Right ventricle myocardium inferior (tissue), 1 donor: ENCODE measurements at places on chromosomes 12 and 14.

GRCh38 chr14:100037353-100037752 lies 27.9 kb upstream of the EVL start:
- DNase-seq: no peak

GRCh38 chr14:54487771-54488170 lies 1.0 kb downstream of the GMFB start:
- DNase-seq: no peak

- DNase-seq: peak; percentile 56
These were observed at the start of the genes LRRIQ1 and TSPAN19 for GRCh38 chr12:85036234-85036707. Gene LRRIQ1, plus strand, starts transcription at chr12:85036351. Its CDS starts 1,826 bp downstream, at chr12:85038177. Gene TSPAN19, minus strand, starts transcription at chr12:85036277. Its CDS starts 6,331 bp downstream, at chr12:85029946.

DNA sequence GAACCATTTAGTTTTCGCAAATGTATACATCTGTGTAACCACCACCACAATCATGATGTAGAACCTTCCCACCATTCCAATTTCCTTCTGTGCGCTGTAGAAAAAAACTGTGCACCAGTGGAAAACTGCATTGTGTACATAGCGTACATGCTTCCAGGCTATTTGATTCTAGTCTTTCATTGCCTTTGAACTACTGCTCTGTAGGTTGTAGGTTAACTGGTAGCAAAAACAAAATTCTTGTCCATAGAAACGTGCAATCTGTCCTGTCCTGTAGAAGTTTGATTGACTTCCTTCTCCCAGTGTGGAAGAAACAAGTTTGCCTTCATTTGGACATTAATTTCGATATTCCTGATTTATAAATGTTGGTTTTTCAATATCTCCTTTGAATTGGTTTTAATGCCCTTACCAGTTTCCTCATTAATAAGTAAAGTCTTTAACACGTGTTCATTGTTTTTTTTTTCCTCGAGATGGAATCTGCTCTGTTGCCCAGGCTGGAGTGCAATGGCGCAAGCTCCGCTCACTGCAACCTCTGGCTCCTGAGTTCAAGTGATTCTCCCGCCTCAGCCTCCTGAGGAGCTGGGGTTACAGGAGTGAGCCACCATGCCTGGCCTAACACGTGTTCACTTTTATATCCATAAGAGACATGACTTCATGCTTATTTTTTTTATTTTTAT lies 3.6 kb upstream of the ISM2 start:
- no peak for DNase-seq

- no peak for DNase-seq
These were observed 80.3 kb upstream of the TMEM132D start for GRCh38 chr12:129984106-129984505.

DNA sequence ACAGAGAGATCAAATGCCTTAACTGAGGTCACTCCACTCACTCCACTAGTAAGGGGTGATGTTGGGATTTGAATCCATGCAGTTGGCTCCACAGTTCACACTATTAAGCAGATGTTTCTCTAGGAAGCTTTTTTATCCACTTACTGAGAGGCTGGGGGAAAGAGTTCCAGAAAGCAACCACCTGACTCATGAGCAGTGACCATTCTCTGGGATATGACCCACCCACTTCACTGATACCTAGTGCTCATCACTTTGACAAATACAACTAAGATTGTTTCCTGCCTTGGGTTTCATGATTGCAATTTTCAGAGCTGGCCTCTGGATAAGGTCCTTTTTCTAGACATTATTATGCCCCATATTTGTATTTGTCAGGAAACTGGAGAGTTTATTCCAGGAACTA lies 152.1 kb upstream of the PLEKHG7 start:
- no peak for DNase-seq

DNA sequence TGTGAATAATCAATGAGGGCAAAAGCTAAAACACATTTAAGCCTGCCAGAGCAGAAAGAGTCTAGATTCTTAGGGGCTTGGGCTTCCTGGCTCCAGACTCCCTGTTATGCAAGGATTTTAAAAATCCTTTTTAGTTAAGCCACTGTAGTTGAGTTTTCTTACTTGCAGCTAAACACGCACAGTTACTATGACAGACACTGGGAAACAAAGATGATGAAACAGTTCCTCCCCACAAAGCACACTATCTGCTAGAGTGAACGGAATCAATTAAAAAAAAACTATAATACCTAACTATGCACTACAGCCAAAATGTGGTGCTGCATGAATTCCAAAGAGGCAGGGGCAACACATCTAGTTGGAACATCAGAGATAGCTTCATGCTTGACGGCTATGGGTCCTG lies 28.2 kb downstream of the RPS6KA5 start:
- DNase-seq: no peak

GRCh38 chr12:132158677-132159554 lies 14.7 kb downstream of the NOC4L start:
- peak; percentile 53 for DNase-seq

DNA sequence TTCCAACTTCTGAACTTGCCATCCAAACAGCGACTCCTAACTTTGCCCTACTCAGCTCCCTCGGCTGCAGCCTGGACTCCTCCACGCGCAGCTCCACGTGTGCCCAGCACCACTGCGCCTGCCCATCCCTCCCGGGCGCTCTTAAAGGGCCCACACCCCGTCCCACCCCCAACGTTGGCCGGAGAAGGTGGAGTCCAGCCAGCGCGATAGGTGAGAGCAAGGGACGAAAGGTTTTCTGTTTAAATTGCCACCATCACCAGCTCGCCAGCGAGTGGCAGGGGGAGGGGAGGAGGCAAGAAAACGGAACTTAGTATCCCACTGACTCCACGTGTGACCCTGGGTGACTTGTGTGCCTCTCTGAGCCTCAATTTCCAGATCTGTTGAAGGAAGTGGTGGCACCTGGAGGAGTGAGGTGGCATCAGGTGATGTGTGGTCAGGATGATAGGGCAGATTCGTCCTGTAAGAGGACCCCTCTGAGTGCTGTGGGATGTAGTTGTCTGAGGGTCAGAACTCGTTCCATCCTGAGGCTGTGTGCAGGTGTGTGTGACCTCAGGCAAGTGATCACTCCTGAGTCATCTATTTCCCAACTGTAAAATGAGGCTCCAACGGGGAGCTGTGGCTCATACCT lies 59.7 kb downstream of the TRPV4 start:
- DNase-seq: no peak

GRCh38 chr12:31629756-31630732 lies 29.4 kb upstream of the ETFBKMT start:
- DNase-seq: no peak

GRCh38 chr14:32254952-32255679 lies 52.0 kb upstream of the RNU6-8 start:
- DNase-seq: peak; percentile 66

DNA sequence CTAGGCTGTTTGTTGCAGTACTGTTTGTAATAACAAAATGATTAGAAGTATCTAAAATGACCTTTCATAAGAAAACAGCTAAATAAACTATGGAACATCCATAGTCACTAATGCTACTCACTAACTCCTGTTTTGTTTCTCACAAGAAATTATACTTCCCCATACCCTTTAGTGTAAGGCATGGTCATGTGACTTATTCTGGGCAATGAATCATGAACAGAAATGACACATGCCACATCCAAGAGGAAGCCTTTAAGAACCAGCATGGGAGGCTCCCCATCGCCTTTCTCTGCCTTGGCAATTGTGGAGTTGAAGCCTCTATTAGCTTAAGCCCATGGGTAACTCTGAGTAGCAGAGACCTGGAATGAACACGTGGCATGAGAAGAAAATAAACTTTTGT lies 49.3 kb downstream of the KSR2 start:
- DNase-seq: no peak

DNA sequence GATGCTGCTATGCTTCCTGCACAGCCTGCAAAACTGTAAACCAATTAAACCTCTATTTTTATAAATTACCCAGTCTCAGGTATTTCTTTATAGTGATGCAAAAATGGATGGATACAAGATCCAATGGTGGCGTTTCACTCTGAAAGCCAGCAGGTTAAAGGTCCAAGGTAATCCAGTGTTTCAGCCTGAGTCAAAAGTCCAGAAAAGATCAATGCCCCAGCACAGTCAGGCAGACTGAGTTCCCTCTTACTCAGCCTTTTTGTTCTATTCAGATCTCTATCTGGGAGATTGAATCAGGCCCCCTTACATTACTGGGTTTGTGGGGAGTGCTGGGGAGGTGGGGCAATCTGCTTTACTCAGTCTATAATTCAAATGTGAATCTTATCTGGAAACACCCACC lies 464.5 kb downstream of the GXYLT1 start:
- DNase-seq: no peak

GRCh38 chr12:39538679-39539104 lies 80.9 kb downstream of the ABCD2 start:
- DNase-seq: no peak

DNA sequence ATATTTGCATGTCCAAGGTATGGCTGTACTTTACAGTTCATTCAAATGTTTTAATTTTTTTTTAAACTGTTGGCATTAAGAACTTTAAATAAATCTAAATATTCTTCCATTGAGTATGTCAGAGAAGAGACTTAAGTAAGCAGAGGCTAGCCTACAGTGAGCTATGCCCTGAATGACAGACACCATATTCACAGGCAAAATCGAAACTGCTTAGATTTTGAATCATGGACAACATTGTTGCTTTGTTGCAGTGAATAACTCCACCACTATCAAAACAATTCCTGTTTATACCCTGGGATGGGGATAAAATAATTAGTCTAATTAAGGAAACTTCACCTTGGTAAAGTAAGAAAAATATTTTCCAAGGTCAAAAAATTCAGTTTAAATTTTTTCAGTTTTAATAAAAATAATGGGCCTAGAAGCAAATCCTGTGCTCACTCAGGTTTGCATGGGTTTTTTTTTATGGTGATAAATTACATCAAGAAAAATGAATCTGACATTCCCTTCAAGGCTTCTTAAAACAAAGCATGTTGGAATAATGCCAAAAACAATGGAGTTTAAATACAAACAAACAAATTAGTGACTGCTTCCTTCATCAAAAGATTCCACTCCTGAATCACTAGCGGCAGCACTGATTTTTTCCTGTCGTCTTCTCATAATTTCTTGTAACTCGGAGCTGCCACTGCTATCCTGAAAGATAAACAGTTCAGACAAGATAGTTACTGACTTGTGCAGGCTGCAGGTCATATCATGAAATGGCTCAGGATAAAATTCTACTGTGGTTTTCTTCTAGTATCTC lies 168.2 kb downstream of the EPS8 start:
- DNase-seq: no peak

DNA sequence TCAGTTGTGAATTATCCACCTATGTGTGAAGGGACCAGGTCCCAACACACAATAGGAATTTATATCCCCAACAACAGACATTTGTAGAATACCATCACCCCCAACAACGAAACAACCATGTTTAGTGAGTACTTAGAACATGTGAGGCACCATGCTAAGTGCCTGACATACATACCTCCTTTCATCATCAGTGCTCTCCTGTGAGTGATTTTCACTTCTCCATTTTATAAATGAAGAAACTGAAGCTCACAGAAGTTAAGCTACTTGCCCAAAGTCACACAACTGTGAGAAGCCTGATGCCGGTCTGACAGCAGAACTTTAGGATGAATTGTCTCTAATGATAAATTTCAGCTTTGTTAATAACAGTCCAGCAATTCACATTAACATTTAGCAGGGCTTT lies 35.4 kb downstream of the SPTB start:
- DNase-seq: no peak

GRCh38 chr12:9725213-9725870 lies 7.6 kb downstream of the CLECL1 start:
- DNase-seq: no peak

DNA sequence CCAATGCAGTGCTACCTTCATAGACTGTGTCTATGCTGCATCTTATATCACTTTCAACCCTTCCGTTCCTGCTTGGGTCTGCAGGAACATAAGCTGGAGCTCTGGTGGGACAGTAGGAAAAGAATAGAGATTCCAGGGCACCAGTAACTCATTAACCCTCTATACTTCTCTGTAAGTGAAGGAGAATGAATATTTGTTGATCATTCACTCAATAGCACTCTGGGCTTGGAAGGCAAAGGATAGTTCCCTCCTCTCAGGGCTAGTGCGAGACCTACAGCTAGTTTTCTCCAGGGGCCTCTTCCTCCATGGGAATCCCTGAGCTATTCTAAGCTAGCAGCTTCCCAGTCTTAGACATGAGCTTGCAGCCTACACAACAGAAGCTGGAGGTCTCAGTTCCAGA lies 84.7 kb downstream of the BMP4 start:
- DNase-seq: no peak

- DNase-seq: no peak
These were observed 171.9 kb downstream of the CCDC59 start for GRCh38 chr12:82186282-82186681.

- DNase-seq: no peak
These were observed 37.5 kb downstream of the EMP1 start for GRCh38 chr12:13233830-13234641.

DNA sequence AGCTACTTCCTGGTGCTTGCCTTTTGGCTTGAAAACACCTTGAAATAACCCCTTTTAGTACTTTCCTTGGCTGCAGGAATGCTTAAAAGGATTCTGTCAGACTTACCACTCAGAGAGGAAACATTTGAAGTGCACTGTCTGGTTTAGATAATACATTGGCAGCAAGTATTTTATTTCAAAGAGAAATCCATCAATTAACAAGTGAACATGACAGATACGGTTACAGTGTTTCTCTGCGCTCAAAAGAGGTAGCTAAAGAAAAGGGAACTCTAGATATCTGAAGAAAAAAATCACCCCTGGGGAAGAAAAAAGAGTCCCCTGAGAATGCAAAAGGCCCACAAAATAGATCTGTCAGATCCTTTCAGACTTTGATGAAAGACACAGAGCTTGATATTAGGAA lies 421.9 kb downstream of the LRFN5 start:
- DNase-seq: no peak

- no peak for DNase-seq
These were observed 18.1 kb upstream of the SMCO2 start for GRCh38 chr12:27428466-27428865.

DNA sequence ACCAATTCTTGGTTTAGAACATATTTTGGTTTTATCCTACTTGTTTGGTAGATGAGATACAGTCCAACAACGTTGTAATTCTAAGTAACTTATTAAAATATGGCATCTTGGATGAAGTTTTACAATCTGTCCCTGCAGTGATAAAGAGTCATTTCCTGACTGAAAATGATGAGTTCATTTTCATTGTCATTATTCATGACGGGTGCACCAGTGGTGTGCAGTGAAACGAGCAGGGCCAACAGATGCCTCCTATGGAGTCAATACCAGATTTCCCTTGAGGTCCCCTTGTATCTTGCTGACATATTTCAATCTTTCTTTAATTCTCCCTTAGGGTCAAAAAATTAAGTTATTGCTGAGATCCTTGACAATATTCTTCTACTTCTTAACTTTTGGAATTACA lies 438.5 kb downstream of the LRIG3 start:
- no peak for DNase-seq

DNA sequence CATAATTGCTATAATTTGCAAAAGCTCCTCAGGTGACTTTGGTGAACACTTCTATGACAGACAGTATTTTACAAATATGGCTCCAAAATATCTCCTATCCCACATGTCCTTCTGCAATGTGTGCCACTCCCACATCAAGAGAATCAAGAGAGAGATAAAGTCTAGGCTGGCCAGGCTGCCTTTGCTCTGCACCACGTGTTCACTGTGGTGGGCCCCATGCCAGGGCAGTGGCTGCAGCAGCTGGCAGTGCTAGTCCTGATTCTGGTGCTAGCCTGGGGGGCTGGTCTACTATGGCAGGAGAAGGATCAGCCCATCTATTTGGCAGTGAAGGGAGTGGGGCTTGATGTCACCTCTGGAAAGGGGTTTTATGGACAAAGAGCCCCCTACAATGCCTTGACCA lies 86.3 kb downstream of the DRAM1 start:
- DNase-seq: no peak
